ENCODE measurements at places on chromosomes 2 and 18. TPM values are rescaled to one million over a fixed set of nuclear protein-coding genes. Genes with fewer than 3 reads are reported as not detected.

The CCDC88A gene
- 10.8 TPM for total RNA-seq

The POTEJ gene
- not detected for total RNA-seq

The PARD3B gene
- total RNA-seq: 3.0 TPM

The ZNF396 gene
- 0.30 TPM for total RNA-seq

DNA sequence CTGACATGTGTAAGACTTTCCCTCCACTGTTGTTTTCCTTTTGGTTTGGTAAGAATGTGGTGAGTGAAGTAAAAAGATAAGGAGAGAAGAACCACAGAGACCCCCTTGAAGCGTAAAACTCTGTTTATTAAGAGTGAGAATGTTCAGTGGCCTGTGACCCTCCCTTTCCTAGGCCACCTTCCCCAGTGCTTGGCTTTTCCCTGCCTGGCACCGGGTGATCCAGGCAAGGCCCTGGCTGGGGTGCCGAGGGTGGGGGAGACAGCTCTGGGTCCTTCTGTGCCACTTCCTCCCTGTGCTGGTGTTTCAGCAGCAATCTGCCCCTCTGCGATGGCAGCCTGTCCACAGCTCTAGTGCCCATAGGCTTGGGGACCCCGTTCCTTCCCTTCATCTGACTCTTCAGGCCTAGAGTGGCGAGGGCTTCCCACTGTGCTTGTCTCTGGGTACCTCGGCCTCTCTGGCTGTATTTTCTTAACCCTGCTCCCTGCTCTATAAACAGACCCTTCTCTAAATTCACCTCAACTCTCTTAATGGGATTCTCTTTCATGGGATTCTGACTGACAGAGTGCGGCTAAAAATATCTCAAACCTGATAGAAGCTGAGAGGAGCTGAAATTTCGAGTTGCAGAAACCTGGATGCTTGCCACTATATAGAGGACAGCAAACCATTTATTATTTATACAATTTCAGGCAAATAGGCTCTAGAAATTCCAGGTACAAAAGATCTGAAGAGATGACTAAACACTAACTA, 461.0 kb downstream of the DLGAP1 start:
- no peak for DNase-seq

- DNase-seq: no peak
These were observed 263.9 kb downstream of the FIGN start for GRCh38 chr2:163471947-163472346.

- DNase-seq: no peak
These were observed 1432.2 kb upstream of the ACVR2A start for GRCh38 chr2:146412625-146413024.

DNA sequence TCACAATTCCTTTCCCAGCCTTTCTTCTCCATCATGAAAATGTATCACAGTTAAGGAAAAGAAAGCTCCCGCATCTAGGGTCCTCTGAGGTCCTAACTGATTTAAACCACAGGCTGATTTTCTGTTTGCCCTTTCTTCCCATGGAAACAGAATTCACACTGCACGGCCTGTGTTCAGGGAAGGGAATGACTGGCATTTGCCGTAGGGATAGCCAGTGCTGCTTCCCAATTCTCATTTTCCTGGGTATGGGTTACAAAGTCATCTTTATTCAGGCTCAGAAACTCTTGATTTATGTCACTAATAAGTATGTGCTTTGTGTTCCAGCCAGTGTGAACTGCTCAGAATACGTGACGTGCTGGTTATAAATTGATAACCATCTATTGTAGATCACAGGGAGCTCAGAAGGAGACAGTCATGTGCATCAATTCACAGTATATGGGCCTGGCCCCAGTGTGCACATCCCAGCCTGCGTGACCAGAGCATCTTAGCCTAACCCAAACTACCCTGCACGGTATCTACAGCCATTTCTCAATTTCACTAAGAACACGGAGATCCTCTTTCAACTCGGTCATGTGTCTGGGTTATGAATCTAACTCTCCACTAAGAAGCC, 163.3 kb downstream of the LRRC30 start:
- no peak for DNase-seq

- no peak for DNase-seq
These were observed 3.0 kb upstream of the CEP68 start for GRCh38 chr2:65053199-65053598.

- no peak for DNase-seq
These were observed 5.6 kb downstream of the WNT10A start for GRCh38 chr2:218885981-218886947.
